Hepatocyte (in vitro differentiated cells): ENCODE measurements at places on chromosomes 4 and X.

DNA sequence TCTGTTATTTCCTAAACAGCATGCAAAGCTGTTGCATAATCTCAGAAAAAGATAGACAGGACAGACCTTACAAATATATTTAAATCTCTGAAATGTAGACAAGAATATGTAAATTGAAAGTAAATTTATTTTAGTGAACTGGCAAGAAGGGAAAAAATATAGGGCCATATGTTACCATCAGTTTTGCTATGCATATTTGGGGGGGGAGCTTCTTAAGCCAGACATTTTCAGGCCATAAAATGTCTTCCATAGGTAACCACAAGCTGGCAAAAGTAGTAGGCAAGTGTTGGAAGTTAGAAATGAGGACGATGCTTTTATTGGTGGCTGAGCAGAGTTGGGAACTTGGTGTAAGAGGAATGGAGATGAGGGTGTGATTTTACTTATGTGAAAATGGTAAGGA, 272.0 kb upstream of the CXXC4 start:
- DNase-seq: no peak
- H3K27ac ChIP-seq: no peak overlapping the region
- no peaks in the 10 kb centered on the region for H3K36me3 ChIP-seq

DNA sequence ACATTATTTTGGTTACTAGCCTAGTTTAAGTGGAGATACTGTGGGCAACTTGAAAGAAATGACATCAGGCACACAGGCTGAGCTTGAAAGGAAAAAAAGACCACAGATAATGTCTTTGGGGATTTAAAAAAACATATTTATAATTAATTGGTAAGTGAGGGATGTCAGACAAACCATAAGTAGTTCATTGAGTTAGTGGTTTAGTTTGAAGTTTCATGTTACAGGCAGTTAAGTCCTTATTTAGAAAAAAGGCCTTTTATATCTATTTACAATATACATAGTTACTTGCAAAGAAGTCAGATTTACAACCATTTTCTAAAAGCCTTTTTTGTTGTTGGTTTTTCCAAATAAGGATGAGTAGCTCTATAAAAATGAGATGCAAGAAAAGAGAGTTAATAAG, 89.2 kb downstream of the CDS1 start:
- no peaks in the 10 kb centered on the region for H3K4me1 ChIP-seq
- H3K27ac ChIP-seq: no peak overlapping the region
- no peaks in the 10 kb centered on the region for H3K36me3 ChIP-seq
- no peak overlapping the region for H3K4me3 ChIP-seq

DNA sequence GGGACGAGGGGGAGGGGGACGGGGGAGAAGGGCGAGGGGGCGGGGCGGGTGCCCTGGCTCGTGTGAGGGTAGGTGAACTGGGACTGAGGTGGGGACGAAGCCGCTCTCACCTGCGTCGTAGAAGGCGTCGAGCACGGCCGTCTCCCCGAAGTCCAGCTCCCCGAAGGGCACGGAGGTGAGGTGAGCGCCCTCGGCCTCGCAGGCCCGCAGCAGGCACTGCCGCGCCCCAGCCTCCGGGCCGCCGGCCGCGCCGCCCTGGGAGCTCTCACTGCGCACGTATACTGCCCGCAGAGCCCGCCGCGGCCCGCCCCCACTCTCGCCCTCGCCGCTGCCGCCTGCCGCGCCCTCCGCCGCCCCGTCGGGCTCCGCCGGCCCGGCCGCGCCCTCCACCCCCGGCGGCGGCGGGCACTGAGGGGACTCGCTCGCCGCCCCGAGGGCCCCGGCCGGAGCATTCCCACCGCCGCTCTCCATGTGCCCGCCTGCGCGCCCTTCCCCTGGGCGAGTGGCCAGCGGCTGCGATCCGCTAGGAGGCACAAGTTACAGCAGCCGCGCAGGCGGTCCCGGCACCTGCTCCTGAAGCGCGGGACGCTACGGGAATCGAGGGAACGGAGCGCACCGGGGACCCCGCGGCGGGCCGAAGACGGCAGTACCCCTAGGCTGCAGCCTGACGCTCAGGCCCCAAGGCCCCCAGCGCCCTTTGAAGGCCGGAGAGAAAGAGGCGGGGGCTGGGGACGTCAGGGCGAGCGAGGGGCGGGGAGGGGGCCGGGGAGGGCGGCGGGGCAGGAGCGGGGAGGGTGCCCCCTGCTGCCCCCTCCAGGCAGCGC, at the start of gene MAP3K15:
MAP3K15 (minus strand) TSS at position 718 of the 824 bp plus-strand sequence; CDS start at position 471, 247 bp downstream.
- H3K27ac ChIP-seq: no peak within 1 kb of the TSS
- H3K36me3 ChIP-seq: no peaks in the 10 kb centered on the region
- H3K27me3 ChIP-seq: peaks cover 5% of the 10 kb centered on the region
- no peaks in the 10 kb centered on the region for H3K4me1 ChIP-seq
- H3K4me3 ChIP-seq: no peak within 1 kb of the TSS
- DNase-seq: peak; percentile 39

DNA sequence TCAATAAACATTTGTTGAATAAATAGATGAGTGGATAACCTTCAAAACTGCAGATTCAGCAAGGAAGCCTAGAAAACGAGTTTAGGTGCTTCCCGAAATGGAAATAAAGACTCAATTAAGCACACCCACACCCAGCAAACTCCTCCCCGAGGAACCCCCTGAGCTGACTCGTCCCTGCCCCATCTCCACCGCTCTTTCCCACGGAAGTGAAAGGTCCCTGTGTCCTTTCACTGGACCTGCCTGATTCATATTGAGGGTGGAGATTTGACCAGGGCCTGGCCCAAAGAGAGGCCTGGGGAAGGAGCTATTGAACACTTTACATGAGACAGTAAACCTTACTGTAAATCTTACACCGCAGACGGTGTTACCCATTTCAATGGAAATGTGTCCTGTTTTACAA, 129.1 kb downstream of the CPZ start:
- no peak overlapping the region for H3K4me3 ChIP-seq
- no peaks in the 10 kb centered on the region for H3K36me3 ChIP-seq
- no peak for DNase-seq
- H3K27ac ChIP-seq: no peak overlapping the region
- H3K4me1 ChIP-seq: no peaks in the 10 kb centered on the region

DNA sequence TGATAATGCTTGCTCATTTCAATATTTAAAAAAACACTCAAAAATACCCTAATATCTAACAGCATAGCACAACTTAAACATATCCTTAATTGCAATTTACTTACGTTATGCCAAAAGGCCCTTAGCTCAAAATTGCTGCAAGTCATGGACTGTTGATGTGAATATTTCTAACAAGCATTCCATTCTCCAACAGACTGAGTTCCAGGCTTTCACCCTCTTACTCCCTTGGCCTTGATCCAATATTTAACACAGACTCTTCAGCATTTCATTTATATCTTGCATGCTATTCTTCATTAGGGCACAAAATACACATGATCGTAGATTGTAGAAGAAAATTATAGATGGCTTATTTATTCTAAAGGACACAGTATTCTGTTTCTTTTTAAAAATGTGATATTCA, 96.5 kb downstream of the RNF150 start:
- H3K4me3 ChIP-seq: no peak overlapping the region
- no peak overlapping the region for H3K27ac ChIP-seq
- H3K4me1 ChIP-seq: peaks cover 7% of the 10 kb centered on the region
- no peaks in the 10 kb centered on the region for H3K36me3 ChIP-seq
- DNase-seq: no peak

GRCh38 chr4:157957905-157958304, 214.9 kb downstream of the GASK1B start:
- H3K4me1 ChIP-seq: no peaks in the 10 kb centered on the region
- no peaks in the 10 kb centered on the region for H3K36me3 ChIP-seq
- H3K27me3 ChIP-seq: no peaks in the 10 kb centered on the region
- no peak for DNase-seq
- no peak overlapping the region for H3K4me3 ChIP-seq

GRCh38 chr4:73821325-73821724, 15.2 kb upstream of the CXCL6 start:
- H3K27ac ChIP-seq: no peak overlapping the region
- H3K4me1 ChIP-seq: no peaks in the 10 kb centered on the region
- no peak for DNase-seq
- H3K27me3 ChIP-seq: no peaks in the 10 kb centered on the region
- no peaks in the 10 kb centered on the region for H3K36me3 ChIP-seq

DNA sequence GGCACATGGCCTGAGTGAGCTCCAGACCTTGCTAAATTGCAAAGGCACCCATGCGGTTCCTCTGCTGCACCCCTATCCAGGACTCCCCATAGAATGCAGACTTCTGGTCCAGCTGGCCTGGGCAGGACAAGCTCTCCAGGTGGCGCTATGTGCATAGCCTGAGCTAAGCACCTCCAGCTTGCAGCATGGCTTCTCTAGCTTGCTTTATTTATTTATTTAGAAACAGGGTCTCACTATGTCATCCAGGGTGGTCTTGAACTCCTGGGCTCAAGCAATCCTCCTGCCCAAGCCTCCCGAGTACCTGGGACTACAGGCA, 5.5 kb upstream of the WFS1 start:
- H3K4me1 ChIP-seq: no peaks in the 10 kb centered on the region
- H3K27me3 ChIP-seq: no peaks in the 10 kb centered on the region
- no peak overlapping the region for H3K4me3 ChIP-seq
- DNase-seq: peak; percentile 72
- no peaks in the 10 kb centered on the region for H3K36me3 ChIP-seq

- no peaks in the 10 kb centered on the region for H3K36me3 ChIP-seq
- peak overlapping the region; percentile 64 for H3K4me3 ChIP-seq
- peak; percentile 28 for DNase-seq
Measured at GRCh38 chrX:38806875-38807621, 5.8 kb downstream of the MID1IP1 start.

GRCh38 chr4:95129821-95130311, 372.1 kb downstream of the BMPR1B start:
- H3K27ac ChIP-seq: peak overlapping the region; percentile 51
- no peaks in the 10 kb centered on the region for H3K27me3 ChIP-seq
- H3K4me1 ChIP-seq: no peaks in the 10 kb centered on the region
- peak; percentile 81 for DNase-seq

GRCh38 chr4:145045180-145045579, 52.8 kb downstream of the ANAPC10 start:
- no peak overlapping the region for H3K27ac ChIP-seq
- DNase-seq: no peak
- no peaks in the 10 kb centered on the region for H3K4me1 ChIP-seq
- no peaks in the 10 kb centered on the region for H3K36me3 ChIP-seq

DNA sequence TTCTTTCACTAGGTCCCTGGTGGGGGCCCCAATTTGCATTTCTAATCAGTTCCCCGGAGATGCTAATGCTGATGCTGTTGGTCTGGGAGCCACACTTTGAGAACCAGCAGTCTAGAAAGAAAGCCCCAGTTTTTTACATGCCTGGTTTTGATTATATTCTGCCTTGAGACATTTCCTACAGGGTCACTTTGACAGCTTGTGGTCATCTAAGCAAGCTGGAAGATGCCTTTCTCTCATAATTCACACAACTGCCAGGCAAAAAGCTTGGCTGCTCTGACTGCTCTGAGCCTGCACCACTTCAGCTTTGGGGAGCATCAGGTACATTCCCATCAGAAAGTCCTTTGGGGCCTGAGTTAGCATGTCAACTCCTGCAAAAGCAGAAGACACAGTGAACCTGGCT, 5.9 kb upstream of the PLAC1 start:
- H3K36me3 ChIP-seq: no peaks in the 10 kb centered on the region
- no peaks in the 10 kb centered on the region for H3K27me3 ChIP-seq
- DNase-seq: no peak
- no peak overlapping the region for H3K4me3 ChIP-seq

DNA sequence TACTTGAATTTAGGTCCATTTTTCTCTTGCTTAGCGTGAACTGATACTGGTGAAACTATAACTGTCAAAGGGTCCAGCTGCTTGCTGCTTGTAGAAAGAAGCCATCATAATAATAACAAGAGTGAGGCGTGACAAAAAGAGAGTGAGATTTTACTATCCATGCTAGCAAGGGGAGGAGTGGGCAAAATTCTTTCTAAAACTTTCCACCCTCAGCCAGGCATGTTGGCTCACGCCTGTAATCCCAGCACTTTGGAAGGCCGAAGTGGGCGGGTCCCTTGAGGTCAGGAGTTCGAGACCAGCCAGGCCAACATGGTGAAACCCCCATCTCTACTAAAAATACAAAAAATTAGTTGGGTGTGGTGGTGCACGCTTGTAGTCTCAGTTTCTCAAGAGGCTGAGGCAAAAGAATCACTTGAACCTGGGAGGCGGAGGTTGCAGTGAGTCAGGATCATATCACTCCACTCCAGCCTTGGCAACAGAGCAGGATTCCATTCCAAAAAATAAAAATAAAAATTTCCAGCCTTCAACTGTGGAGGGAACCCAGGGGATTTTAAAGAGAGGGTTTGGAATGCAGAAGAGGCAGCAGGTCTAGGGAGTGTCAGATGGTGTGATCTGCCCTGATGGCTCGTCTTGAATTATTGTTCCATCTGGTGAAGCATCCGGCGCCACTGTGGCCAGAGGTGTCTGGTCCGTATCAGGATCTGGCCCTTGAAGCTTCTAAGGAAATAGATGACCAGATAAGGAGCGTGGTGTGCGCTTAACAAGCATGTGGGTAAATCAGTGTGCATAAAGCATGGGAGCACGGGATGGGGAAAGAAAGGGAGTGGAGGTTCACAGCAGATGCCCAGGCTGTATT, 51.8 kb downstream of the LRP2BP start:
- DNase-seq: peak; percentile 10
- no peak overlapping the region for H3K4me3 ChIP-seq
- H3K4me1 ChIP-seq: no peaks in the 10 kb centered on the region
- H3K36me3 ChIP-seq: no peaks in the 10 kb centered on the region

GRCh38 chr4:7616193-7616592, 181.5 kb upstream of the PSAPL1 start:
- no peaks in the 10 kb centered on the region for H3K36me3 ChIP-seq
- no peak for DNase-seq
- H3K27me3 ChIP-seq: no peaks in the 10 kb centered on the region
- H3K27ac ChIP-seq: no peak overlapping the region
- no peaks in the 10 kb centered on the region for H3K4me1 ChIP-seq

DNA sequence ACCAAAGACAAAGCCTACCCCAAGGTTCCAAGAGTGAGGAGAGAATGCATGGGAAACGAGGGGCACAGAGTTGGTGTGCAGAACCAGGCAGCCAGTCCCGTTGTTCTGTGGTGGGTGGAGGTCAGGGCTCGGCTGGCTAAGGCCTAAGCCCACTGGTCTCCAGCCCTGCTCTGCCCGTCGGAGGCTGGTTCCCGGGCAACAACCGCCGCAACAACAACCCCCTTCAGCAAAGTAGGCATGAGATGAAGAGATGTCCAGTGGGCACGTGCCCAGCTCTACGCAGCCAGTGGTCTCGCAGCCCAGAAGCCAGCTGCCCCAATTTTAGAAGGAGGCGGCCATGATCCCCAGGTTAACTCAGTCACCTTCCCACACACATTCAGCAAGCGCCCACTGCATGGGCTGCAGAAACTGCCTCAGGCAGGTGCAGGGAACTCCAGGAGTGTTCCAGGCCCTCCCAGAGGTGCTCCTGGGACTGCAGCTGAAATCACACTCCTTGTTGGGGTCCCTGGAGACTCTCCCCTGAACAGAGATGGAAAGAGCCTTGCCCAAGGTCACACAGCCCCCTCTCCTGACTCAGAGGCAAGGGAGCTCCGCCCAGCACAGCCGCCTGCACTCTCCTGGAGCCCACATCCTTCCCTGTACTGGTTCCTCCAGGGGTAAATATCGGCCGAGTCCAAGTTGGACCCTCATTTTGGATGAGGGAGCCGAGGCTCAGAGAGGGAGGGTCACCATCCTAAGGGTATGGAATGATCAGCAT, 25.4 kb upstream of the HTRA3 start:
- H3K4me3 ChIP-seq: no peak overlapping the region
- no peak for DNase-seq
- H3K36me3 ChIP-seq: no peaks in the 10 kb centered on the region
- H3K27me3 ChIP-seq: no peaks in the 10 kb centered on the region
